Spleen (tissue), 13 donors: ENCODE measurements at places on chromosomes 16 and 17. TPM values are rescaled to one million over a fixed set of nuclear protein-coding genes. Genes with fewer than 3 reads are reported as not detected.

- no peaks in the 10 kb centered on the region for H3K4me1 ChIP-seq
- no peak overlapping the region for H3K4me3 ChIP-seq
- no peaks in the 10 kb centered on the region for H3K27me3 ChIP-seq
- H3K36me3 ChIP-seq, result no peaks in the 10 kb centered on the region
- H3K27ac ChIP-seq, result no peak overlapping the region
Measured at GRCh38 chr16:80591071-80591915, 50.5 kb downstream of the DYNLRB2 start.

GRCh38 chr17:42155614-42156045 lies 841 bp upstream of the RAB5C start:
- no peak for DNase-seq
- peaks cover 22% of the 10 kb centered on the region for H3K36me3 ChIP-seq
- no peak overlapping the region for H3K27ac ChIP-seq
- peak overlapping the region; percentile 98 for H3K4me3 ChIP-seq

The PROCA1 gene
- total RNA-seq, result 6.6 TPM

The HOXB4 gene
- total RNA-seq, result 2.8 TPM
